ENCODE measurements at places on chromosomes 7 and 10.

DNA sequence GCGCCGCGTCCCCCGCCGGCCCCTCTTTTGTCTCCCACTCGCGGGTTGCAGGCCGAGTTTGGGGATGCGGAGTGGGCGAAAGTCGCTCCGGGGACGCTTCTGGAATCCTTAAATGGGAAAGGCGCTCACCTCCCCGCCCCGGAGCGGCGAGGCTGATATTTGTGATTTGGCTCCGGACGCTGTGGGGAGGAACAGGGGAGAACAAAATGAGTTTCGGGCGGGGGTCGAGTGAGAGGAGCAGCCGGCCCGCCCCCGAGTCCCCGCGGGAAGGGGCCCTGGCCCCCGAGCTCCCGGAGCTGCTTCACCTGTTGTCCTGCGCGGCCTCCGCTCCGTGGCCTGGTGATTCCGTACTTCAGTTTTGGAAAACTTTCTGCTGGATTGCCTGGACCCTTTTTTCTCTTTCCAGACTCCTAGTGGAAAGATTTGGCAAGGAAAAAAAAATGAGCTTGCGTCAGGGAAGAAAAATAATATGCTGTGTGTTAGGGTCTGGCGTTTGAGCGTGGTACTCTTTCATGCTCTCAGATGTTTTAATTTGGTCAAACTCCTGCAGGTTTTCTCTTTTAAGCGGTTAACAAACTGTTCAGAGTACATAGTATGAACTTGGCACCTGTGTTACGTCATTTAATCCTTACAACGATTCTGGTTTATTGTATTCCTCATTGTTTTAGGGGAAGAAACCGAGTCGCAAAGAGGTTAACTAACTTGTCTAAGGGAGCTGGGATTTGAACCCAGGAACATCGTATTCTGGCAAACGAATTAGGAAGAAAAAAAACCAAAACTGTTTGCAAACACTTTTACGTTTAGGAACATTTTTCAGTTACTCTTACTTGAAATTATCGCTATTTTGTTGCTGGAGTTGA, 924 bp downstream of the BMPR1A start:
- DNase-seq: peak; percentile 59

DNA sequence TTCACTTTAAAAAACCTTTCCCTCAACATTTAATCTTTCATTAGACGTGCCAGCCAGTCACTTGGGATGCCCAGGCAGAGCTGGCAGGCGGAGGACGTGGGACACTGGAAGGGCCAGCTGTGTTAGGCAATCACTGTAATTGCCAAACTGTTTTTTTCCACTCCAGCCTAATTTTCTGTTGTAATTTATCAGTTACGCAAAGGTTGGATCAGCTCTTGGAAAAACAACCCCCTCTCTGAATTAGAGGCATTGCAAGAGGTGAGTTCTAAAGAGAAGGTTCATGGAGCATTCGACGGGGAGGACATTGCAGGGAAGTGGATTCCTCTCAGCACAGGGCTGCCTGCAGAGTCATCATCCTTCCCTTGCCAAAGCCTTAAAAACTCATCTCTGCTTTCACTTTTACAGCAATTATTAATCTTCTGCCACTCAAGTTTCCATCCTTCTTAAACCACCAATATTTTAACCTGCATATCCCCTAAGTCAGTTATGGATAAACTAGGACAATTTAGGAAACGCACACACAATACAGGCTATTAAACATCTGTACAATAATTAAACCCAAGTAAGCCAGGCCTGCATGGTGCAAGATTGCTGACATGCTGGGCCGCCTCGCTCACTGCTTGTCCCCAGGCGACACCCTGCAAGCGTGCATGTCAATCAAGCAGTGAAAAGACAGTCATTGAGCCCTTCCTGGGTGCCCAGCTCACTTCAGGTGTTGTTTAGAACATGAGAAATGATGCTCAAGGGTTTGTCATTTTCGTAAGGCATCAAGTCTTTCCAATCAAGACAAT, 272.3 kb upstream of the RNF32 start:
- no peak for DNase-seq

GRCh38 chr7:816751-817671, 15.3 kb upstream of the SUN1 start:
- DNase-seq: no peak

DNA sequence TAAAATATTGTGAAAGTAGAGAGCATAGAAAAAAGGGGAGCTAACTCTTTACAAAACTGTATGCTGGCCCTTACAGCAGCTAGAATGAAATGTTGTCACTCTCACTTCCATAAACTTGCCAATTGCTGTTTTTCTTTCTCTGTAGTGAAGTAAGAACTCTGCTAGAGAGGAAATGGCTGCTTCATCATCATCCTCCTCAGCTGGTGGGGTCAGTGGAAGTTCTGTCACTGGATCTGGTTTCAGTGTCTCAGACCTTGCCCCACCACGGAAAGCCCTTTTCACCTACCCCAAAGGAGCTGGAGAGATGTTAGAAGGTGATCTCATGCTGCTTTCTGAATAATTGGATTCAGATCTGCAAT, 7.6 kb upstream of the ASCC1 start:
- DNase-seq: peak; percentile 12

GRCh38 chr10:69801434-69802315, at the start of gene COL13A1:
COL13A1 (plus strand) TSS chr10:69801906; CDS start chr10:69802424, 518 bp downstream.
- DNase-seq: peak; percentile 63

GRCh38 chr7:39617005-39617404, 6.4 kb upstream of the RALA start:
- peak; percentile 59 for DNase-seq

- DNase-seq: peak; percentile 51
These were observed 60.2 kb downstream of the WIPF3 start for GRCh38 chr7:29866490-29866930.

- DNase-seq: peak; percentile 67
These were observed 46.7 kb downstream of the FZD1 start for GRCh38 chr7:91310830-91311460.

DNA sequence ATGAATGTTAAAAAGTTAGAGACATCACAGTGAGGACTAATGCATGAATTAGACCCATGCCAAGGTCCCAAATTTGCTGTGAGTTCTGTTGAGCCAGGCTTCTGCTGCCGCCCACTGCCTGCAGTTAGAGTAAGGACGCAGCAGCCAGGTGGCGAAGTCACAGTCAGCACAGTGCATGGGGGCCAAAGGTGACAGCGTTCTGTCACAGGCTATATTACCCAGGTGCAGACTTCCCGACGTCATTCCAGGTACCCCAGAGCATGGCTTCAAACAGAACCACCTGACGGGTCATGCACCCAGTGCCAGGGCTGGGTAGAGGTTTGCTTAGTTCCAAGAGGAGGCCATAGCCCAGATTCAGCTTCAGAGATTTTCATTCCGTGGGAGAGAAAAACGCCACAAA, 33.9 kb upstream of the HMX3 start:
- no peak for DNase-seq

GRCh38 chr10:29555746-29556481, 78.9 kb downstream of the SVIL start:
- DNase-seq: peak; percentile 76

- DNase-seq: peak; percentile 2
These were observed 124.5 kb upstream of the RET start for GRCh38 chr10:42952349-42952748.

DNA sequence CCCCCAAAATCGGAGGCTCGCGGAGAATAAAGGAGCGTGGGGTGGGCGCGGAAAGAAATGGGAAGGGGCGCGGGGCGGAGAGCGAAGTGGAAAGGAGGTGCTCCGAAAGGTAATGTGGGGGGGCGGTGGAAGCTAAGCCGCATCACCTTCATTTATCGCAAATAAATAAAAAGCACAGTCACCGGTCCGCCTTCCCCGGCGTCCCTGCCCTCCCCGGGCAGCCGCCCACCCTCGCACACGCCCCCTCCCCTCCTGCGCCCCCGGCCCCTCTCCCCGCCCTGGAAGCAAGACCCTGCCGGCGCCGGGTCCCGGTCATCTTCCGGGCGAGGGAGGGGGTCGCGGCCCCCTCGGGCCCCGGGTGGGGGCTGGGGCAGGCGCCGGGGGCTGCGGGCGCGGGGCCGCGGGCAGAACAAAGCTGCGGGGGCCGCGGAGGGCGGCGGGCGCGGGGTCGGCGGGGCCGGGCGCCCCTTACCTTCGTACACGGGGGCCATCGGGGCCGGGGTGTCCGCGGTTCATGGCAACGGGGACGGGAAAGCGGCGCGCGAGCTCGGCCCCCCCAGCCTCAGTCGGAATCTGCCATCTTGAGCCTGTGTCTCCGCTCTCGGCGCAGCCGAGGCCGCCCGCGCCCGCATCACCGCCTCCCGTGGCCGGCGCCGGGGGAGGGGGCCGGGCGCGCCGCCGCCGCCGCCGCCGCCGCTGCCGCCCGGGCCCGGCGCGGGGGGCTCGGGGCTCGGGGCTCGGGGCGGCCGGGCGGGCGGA, 486 bp downstream of the HIPK2 start:
- DNase-seq: peak; percentile 28

GRCh38 chr10:78181381-78182055, 147.9 kb downstream of the RPS24 start:
- no peak for DNase-seq

DNA sequence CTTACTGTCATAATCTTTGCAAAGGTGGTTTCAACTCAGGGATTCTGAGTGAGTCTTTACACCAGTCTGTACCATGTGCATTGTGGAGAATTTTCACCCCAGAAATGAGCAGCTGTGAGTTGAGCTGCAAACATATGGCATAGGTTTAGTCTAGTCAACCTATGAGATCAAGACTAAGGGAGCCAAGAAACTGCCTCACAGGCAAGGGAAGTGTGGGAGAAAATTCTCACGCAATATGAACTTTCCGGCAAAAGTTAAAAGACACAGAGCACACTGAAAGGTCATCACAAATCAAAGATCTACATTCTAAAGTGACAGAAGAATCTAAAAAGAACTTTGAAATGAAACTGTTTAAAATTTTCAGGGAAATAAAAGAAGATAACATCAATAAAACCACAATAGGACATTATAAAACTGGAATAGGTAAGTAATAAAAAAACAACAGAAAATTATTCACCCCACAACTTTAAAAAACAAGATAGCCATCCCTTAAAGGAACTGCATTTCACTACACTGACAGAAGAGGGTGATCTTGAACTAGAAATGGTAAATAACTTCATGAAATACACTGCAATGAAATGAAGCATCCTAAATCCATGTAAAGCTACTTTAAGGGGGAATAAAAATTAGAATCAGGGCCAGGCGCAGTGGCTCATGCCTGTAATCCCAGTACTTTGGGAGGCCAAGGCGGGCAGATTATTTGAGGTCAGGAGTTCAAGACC, 63.5 kb downstream of the LGI1 start:
- peak; percentile 58 for DNase-seq

- DNase-seq: peak; percentile 16
These were observed 73.5 kb upstream of the RSU1 start for GRCh38 chr10:16890691-16891090.

DNA sequence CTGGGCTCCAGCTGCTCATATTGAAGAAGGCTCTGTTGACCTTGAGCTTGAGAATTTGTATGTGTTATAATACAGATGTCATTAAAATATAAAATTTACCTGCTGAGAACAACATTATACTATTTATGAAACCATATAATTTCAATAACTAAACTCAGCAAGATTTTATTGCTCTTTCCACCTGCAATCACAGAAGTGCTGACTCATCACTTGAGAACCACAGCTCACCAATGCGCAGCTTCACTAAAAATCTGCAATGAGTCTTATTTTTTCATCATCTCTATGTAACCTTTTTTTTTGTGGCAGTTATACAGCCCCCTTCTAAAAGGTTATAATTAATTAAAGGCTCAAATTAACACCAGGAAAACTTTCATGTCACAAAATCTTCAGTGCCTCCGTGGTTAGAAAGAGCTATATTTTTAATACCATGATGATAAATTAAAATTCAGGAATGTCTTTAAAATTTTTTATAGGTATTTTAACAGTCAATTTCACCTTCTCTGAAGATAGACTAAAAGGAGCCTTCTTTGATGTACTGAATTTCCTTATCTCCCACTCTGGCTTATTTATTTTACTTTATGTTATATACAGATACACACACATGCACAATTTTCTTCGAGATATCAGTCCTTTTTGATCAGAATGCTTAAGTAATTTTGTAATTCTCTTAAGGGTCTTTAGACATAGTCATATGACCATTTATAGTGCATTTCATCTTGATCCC, 102.7 kb downstream of the EVX1 start:
- DNase-seq: no peak

- DNase-seq: peak; percentile 23
These were observed 4.9 kb downstream of the COL17A1 start for GRCh38 chr10:104080762-104081161.

- DNase-seq: no peak
These were observed 55.0 kb downstream of the CTTNBP2 start for GRCh38 chr7:117818232-117818631.

- DNase-seq: no peak
These were observed 471.7 kb upstream of the GALNT17 start for GRCh38 chr7:70660154-70660818.

- no peak for DNase-seq
These were observed 68.9 kb downstream of the MAD1L1 start for GRCh38 chr7:2163600-2164555.

- no peak for DNase-seq
These were observed 226.5 kb downstream of the INHBA start for GRCh38 chr7:41476460-41476803.

DNA sequence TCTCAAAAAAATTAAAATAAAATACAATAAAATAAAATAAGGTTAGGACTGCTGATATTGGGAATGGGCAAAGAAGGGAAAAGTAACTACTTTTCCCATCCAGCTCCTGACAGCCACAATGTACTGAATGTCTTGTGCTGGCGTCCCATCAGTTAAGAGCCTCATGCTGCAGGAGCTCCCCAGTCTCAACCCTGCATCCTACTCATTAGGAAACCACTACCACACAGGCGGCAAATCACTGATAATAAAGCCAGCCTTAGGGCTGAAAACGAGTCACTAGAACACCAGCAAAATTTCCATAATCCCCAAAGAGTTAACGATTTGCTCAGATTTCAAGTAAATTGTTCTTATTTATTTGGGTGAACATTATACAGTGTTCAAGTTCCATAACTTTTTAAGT, 4.3 kb downstream of the YWHAG start:
- DNase-seq: no peak

GRCh38 chr7:3117488-3118231, 74.0 kb upstream of the CARD11 start:
- no peak for DNase-seq

DNA sequence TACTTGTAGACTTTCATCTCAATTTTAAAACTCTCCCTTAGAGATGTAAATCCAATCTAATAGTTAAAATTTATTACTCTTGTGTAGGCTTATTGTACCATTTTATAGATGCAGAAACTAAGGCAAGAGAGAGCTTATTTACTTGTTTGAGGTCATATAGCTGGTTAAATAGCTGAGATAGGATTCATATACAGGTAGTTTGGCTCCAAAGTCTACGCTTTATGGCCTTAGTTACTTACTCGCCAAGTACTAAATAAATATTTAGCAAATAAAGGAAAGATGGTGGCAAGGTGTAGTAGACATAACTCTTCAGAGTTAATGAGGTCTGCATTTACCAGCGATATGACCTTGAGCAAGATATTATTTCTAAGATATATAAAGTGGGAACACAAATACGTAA, 86.8 kb downstream of the HBP1 start:
- no peak for DNase-seq

Data from AG10803 (cell line).